ENCODE measurements at places on chromosomes 11 and 22.

GRCh38 chr11:1618231-1618630 is 3.7 kb downstream of the KRTAP5-4 start:
- no peak for DNase-seq

- DNase-seq: peak; percentile 27
Measured at GRCh38 chr11:5123802-5124521, 14.2 kb downstream of the OR52A5 start.

DNA sequence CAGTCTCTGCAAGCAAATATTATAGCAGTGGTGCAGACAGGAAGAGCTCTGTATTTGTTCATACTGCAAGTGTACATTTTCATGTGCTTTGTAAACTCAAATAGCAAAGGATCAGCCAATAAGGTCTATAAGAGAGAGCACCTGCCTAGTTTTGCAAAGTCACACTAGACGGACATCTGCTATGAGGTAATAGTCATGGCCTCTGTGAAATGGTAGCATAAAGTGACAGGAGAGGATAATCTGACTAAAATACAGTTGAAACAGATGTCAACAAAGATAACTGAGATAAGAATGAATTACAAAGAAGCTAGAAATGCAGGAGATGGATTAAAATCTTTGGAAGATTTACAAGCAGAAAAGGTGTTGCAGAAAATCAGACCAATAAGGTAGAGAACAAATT is 70.6 kb upstream of the SPON1 start:
- no peak for DNase-seq

DNA sequence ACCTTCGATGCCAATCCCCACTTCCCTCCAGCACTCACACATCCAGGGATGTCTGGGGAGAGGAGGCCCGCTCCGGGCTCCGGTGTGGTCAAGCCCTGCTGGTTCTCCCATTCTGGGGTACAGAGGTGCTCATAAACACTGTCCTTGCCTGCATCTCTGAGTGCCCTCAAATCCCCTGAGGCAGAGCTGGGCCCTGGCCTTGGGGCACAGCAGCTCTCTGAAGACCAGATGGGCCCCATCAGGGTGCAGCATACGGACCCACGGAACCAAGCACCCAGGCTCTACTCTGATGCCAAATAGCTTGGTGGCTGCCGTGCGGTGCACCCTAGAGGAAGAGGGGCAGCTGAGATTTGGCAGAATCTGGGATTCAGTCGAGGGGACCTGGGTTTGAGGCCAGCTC is 35.7 kb upstream of the NNMT start:
- DNase-seq: no peak

DNA sequence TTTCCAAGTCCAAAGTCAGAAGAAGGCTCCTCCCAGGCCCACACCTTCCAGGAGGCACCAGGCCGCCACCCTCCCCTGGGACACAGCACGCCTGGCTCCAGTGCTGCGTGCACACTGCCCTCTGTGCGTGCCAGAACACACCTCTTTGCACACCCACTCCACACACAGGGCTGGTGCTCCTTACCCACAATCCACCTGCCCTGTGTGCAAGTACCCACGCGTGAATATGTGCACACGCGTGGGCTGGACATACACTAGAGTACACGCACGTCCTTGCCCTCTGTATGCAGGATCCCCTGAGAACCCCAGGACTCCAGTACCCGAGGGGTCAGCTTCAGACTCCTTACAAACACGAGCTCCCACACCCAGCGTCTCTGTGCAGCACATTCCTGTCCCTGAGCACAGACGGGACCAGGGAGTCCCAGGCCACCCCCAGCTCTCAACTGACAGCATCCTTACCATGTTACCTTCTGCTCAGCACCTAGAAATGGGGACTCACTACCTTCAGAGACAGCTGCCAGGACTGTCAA is 2.8 kb downstream of the DUSP8 start:
- DNase-seq: no peak

- peak; percentile 56 for DNase-seq
Measured at GRCh38 chr11:61495801-61496601, 12.5 kb upstream of the LRRC10B start.

DNA sequence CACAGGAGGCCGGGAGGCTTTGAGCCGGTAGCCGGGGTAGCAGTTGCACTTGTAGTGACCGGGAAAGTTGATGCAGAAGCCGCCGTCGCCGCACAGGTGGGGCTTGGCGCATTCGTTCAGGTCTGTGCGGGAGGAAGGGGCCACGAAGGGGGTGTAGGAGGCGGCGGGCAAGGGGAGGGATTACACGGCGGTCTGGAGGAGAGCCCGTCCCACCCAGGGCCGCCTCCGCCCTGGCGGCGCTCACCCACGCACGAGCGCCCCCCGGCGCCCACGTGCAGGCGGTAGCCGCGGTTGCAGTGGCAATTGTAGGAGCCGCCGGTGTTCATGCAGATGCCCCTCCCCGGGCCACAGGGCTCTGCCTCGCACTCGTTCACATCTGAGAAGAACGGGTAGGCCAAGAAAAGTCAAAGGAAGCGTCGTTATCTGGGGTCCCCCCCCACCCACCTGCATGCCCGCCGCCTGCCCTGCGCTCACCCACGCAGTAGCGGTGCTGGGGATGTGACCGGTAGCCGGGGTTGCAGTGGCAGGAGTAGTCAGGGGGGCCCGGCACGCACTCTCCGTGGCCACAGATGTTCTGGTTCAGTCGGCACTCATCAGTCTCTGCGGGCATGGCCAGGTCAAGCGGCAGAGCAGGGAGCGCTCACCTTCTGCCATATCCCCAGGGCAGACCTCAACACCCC is 10.6 kb downstream of the LTBP3 start:
- DNase-seq: no peak

DNA sequence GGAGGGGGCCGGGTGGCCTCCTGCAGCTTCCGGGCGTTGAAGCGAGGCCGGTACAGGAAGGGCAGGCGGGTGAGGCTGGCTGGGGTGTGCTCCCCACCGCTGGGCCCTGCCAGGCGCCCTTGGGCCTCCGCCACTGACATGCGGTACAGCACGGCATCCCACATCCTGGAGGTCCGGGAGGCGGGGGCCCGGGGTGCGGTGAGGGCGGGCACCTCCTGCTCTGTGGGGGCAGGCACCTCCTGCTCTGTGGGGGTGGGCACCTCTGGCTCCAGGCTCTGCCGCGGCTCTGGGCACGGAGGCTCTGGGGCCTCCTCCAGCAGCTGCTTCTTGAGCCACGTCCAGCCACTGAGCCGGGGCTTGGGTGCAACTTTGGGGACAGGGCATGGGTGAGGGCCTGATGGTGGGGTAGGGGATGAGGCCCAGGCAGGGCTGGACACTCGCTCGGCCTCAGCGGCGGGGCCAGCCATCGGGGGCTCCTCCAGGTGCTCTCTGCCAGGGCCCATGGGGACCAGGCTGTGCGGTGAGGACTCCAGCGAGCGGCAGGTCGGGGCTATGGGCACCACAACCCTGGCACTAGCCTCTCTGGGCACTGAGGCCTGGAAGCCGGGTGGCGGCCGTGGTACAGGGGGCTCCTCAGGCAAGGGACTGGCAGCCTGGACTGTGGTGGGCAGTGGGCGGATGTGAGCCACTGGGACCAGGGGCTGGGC is 2.3 kb downstream of the PRR33 start:
- DNase-seq: no peak

GRCh38 chr11:120827820-120828219 is 196.1 kb upstream of the TBCEL start:
- no peak for DNase-seq

DNA sequence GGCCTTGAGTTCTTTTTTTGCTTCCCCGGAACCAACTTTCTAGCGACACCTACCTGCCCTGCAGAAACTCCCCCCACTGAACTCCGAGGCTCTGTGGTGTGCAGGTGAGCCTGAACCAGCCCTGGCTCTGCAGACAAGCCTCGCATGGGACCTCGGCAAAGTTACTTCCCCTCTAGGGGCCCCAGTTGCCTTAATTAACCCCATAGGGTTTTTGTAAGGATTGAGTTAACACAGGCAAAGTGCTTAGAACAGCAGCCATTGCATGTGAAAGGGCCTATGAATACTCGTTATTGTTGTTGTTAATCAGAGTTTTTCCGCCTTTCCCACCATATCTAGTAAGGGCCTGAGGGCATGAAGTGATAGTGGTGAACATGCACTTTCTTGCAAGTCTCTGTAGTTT is 12.6 kb upstream of the SYT13 start:
- no peak for DNase-seq

DNA sequence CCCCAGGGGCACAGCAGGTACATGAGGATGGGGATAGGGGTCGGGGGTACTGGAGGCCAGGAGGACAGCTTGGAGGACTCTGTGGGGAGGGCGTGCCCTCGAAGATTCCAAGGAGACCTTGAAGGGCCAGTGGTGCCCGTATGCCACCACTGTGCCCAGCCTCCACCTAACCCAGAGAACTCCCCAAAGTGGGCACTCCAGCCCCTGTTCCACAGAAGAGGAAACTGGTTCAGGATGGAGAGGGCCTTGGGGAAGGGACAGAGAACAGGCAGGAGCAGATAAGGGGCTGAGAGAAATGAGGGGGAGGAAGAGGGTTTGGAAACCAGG is 2.2 kb upstream of the PHLDA2 start:
- DNase-seq: no peak

- DNase-seq: no peak
Measured at GRCh38 chr11:20084921-20085814, 75.1 kb downstream of the DBX1 start.

All from COR-L47 (cell line).